ENCODE measurements at places on chromosomes 4 and X.

- DNase-seq: no peak
Observed at GRCh38 chrX:40068048-40068447, 29.7 kb downstream of the BCOR start.

GRCh38 chr4:83139514-83140156, 25.1 kb upstream of the PLAC8 start:
- DNase-seq: no peak

GRCh38 chrX:46727441-46727840, 31.5 kb downstream of the SLC9A7 start:
- DNase-seq: no peak

- DNase-seq: no peak
Observed at GRCh38 chr4:184472614-184473498, 1.5 kb downstream of the IRF2 start.

GRCh38 chr4:125131891-125132680, 182.7 kb upstream of the FAT4 start:
- DNase-seq: no peak

GRCh38 chrX:55056820-55057674, 17.8 kb upstream of the PAGE2B start:
- no peak for DNase-seq

- DNase-seq: no peak
Observed at GRCh38 chrX:137852502-137852901, 286.6 kb downstream of the ZIC3 start.

DNA sequence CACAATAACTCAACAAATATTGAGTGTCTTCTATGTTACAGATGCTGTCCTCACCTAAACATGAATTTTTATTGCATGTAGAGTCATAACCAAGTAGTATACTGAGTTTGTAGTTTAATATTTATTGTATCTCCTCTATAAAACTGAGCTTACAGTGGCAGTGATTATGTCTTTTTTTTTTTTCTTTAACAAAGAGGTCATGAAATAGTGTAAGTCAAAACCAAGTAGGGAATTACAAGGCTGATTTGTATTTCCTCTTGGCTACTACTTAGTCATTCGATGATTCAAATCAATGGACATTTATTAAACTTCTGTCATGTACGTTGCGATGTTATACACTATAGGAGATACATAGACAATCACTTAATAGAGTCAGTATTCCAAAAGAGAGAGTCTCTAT, 48.4 kb downstream of the IL15 start:
- DNase-seq: no peak

GRCh38 chrX:28922106-28922505, 334.9 kb downstream of the IL1RAPL1 start:
- DNase-seq: no peak

- no peak for DNase-seq
Observed at GRCh38 chr4:139523076-139523475, 32.9 kb downstream of the SETD7 start.

GRCh38 chr4:97589481-97590196, 553.6 kb downstream of the STPG2 start:
- no peak for DNase-seq

DNA sequence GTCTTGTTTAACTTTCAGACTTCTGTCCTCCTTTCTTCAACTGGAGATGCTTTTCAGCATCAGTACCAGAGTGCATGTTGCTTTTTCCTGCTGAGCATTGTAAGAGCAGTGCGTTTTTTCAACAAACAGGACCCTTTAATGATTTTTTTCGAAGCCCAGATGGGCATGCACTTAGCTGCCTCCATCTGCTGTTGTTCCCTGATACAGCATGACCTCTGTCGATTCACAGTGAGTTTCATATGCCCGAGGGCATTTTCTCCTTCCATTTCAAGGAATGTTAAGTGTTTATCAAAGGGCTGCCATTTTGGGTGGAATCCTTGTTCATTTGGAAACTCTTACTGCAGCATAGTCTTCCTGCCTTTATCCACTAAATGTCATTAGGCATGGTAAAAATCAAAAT, 428.6 kb downstream of the DTHD1 start:
- DNase-seq: no peak

- DNase-seq: no peak
Observed at GRCh38 chr4:1559896-1560650, 124.0 kb downstream of the FAM53A start.

- DNase-seq: no peak
Observed at GRCh38 chr4:23584024-23584423, 305.8 kb downstream of the PPARGC1A start.

Data from NT2/D1 (cell line).